ENCODE measurements at places on chromosomes 16 and 17.

- no peak for DNase-seq
These were observed 945 bp upstream of the UQCRC2 start for GRCh38 chr16:21952040-21952792.

DNA sequence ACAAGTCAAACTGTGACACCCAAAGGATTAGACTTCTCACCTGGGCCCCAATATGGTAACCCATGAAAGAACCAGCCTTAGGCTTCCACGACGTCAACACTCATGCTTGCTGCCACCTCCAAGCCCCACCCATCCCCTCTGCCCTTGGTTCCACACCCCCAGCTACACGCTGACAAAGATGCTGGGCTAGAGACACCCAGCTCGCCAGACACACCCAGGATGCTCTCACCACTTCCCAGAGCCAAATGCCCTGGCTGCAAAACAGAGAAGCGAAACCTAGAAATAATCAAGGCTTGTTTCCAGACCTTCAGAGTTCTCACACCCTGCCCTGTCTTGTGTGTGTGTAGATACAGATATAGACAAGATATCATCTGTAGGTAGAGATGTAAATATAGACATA, 26.0 kb upstream of the ADCY9 start:
- DNase-seq = no peak

- no peak for DNase-seq
These were observed 15.7 kb downstream of the IL34 start for GRCh38 chr16:70661918-70662641.

DNA sequence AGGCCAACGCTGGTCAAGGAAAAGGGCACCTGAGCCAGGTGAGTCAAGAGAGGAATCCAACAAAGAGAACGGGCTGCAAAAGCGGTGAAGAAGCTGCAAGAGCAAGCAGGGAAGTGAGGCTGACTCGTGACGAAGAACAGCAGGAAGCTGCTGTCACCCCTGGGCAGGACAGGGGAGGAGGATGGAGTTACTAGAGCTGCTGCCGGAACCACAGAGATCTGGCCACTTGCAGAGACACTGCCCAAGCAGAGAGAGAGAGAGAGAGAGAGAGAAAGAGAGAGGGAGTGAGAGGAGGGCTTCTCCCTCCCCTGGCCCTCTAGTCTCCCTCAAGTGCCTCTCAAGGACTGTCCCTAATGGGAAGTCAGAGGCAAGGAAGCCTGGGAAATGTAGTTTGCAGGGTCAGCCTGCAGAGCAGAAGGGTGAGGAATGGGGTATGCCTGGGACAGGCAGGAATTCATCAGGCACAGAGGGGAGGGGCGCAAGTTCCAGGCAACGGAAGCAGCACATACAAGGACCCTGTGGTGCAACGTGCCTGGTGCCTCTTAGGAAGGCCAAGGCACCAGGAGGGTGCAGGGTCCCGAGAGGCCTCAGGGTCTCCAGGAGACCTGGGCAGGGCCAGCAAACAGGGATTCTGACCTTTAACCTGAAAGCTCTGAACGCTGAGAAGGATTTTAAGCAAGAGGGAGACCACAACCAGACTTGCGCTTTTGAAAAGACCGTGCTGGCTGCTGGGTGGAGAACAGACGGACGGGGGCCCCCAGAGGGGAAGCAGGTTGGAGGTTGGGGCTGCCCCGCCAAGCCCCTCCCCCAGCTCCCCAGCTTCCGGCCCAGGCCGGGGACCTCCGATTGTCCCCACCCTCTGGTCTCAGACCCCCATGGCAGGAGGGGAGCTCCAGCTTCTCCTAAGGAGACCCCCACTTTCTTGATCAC, 45.8 kb upstream of the CIBAR2 start:
- no peak for DNase-seq

DNA sequence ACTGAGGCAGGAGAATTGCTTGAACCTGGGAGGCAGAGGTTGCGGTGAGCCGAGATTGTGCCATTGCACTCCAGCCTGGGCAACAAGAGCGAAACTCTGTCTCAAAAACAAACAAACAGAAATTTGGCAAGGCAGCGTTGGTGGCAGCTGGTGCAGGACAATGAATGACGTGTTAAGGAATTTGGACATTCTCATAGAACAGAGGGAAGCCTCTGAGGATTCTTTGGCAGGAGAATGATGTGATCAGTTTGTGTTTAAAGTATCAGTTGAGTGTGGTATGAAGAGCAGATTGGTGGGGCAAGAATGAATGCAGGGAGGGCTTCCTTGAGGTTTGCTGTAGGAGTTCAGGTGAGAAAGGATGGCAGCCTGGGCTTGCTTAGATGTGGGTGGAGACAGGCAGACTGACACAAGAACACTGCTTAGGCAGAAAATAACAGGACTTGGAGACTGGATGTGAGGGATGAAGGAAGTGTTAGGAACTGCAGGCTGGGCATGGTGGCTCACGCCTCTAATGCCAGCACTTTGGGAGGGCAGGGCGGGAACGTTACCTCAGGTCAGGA, 4.8 kb downstream of the CYB5D2 start:
- DNase-seq = no peak

DNA sequence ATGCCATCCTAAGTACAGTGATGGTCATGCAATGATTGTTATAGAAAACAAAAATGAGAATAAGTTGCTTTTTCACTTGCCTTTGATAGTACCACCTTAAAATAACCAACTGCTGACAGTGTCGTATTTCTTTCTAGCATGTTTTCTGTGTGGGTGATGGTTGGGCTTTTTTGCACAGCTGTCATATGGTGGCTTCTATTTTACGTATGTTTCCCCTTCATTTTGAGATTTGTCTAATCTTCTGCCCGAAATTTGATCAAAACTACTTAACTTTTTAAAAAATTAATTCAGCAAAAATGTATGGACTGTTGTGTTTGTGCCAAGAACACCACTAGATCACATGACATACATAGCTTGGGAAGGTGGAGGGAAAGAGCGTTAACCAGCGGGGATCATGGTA, 90.7 kb downstream of the CLEC16A start:
- no peak for DNase-seq

- no peak for DNase-seq
These were observed 452.4 kb upstream of the C16orf82 start for GRCh38 chr16:26614237-26614841.

- no peak for DNase-seq
These were observed 53.5 kb upstream of the MTSS2 start for GRCh38 chr16:70739389-70739788.
